Stimulated activated naive CD8-positive, alpha-beta T cell treated with anti-CD3 and anti-CD28 coated beads, Interleukin-15, Interleukin-2, amounts not matched to agents 100 U/mL and 50 U/mL, for 24 hours (primary cell): ENCODE measurements at places on chromosomes 16 and 17.

DNA sequence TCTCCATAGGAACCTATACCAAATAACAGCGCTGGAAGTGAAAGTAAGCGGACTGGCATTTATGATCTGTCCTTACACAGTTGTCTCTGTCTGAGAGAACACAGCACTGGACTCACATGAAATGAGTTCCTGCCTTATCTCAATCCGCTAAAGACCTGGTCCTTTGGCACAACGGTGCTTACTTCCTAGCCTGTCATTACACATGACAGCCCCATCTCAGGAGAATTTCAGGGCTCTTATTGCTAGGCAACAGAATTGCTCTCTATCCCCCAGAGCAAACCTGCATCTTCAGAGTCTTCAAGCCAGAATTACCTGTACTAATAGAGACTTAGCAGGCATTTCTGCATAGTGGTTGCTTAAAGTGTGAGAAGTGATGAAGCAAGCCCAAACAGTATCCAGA, 4.3 kb downstream of the KCNJ2 start:
- DNase-seq = no peak

DNA sequence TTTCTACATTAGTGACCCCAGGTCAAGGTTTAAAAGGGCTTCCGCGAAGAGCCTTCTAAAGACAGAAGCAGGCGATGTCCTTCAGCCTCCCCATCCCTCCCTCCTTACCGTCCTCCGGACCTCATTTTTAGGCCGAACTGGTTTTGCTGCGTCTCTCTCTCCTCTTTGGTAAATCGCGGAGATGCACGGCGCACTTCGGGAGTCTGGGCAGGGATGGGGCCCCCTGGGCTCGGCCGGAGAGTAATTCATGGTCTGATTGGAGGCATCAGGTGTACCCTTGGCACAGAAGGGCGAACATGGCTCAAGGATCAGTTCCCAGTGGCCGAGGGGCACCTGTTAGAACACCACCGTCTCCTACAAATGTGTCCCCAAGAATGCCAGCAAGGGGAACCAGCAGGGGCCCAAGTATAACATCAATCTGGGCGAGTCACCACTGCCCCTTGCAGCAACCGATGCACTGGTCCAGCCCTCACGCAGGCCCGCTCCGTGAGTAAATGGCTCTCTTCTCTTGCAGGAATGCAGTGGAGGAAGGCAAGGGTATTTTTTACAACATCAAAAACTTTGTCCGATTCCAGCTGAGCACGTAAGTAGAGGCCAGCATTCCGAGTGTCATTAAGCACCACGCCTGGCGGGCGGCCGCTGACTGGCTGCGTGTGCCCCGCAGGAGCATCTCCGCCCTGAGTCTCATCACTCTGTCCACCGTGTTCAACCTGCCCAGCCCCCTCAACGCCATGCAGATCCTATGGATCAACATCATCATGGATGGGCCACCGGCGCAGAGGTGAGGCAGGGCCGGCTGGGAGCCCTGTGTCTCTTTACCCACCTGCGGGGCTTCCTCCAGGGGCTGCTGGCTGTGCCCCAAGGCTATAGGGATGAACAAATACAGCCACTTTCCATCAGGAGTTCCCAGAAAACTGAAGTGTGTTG, 45.6 kb downstream of the MEAK7 start:
- DNase-seq = no peak

DNA sequence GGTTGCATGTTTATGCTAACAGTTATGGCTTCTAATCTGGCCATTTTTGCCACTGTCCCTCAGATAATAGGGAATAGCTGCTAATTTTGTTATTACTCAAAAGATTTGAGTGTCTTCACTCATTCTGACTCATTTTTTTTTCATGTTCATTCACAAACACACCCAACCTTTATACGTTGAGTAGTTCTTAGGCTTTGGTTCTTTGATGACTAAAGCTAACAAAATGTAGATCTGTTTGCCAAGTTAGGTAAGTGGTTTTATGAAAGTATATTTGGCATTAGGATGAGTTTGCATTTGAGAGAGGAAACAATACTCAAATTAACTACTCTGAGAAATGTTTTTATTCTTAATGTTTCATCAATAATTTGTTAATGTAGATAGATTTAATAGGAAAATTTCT, 3.6 kb downstream of the MAP2K4 start:
- no peak for DNase-seq

- no peak for DNase-seq
Observed at GRCh38 chr17:31311526-31311925, 2.3 kb downstream of the EVI2B start.

GRCh38 chr17:2701996-2702741, 9.4 kb downstream of the CLUH start:
- no peak for DNase-seq

DNA sequence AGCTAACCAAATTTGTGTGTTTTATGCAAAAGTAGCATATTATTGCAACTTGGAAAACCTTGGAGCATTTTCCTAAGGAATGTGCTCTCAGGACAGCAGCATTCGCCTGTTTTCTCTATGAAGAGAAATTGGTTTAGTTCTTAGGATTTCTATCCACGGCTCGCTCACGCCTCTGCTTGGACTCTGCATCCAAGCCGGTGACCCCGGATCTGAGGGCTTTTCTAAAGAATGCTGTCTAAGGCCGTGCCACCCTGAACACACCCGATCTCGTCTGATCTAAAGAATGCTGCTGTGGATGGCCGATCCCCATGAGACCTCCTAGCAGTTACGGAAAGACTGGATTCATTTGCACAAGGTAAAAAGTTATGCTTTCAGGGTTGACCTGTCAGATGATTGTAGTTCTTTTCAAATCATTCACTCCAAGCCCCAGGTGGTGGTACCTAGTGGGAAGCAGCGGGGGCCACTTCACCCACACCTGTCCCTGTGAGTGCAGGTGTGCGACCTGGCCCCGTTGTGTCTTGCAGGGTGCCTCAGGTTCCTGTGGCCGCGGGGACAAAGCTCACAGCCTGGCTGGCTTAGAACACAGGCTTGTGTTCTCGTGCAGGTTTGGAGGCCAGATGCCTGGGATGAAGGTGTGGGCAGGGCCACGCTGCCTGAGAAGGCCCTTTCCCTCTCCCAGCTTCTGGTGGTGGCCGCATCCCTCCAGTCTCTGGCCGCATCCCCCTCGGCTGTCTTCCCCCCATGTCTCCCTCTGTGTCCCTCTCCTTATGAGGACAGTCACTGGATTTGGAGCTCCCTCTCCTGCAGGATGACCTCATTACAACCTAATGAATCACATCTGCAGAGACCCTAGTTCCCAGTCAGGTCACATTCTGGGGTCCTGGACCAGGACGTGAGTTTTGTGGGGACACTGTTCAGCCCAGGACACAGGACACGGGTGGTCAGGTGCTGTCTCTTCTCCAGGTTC, 71.1 kb downstream of the BANP start:
- no peak for DNase-seq

DNA sequence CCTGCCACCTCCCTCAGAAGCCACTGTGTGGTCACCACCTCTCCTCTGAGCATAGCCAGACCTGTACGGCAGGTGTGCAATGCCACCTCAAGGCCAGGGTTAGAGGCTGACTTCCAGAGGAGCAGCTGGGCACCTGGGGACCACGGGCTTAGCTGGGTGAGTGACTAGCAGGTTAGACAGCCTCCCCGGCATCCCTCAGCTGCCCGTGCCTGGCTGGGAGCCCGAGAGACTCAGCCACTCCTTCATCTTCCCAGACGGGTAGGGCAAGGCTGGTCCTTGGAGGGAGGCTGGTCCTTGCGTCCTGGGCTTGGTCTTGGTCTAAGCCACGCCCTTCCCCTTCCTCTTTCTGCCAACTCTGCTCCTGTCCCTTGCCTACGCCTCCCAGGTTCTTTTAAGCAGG, 7.8 kb downstream of the CRHR1 start:
- DNase-seq = no peak

- DNase-seq = no peak
Observed at GRCh38 chr16:56903866-56904265, 28.1 kb upstream of the HERPUD1 start.

- no peak for DNase-seq
Observed at GRCh38 chr17:33936764-33937163, 318.3 kb upstream of the CCL2 start.

DNA sequence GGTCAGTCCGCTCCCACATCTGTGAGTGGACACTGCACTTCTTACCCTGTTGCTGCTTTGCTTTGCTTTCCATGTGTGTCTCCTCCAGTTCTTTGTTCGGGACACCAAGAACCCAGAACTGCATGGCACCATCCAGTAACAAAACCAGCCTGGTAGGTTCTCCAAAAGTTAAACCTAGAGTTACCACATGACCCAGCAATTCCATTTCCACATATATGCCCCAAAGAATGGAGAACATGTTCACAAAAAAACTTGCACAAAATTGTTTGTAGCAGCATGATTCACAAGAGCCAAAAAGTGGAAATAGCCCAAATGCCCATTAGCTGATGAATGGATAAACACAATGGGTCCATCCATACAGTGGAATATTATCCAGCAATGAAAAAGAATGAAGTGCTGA, 10.3 kb upstream of the CCL22 start:
- no peak for DNase-seq

DNA sequence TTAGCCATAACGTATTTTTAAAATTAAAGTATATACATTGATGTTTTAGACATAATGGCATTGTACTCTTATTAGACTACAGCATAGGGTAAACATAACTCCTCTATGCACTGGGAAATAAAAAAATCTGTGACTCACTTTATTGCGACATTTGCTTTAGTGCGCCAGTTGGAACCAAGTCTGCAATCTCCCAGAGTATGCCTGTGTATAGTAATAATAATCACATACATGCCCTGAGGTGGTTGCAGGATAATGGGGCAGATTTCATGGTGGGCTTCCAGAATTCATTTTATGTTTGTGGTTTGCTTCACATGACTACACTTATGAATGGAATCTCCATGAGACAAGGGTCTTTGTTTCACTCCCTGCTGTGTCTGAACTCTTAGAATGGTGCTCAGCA, 66.9 kb upstream of the N4BP1 start:
- DNase-seq = no peak

- no peak for DNase-seq
Observed at GRCh38 chr16:56559109-56559508, 5.8 kb upstream of the MT4 start.

- DNase-seq = peak; percentile 46
Observed at GRCh38 chr17:35900280-35900679, 20.1 kb upstream of the CCL5 start.

GRCh38 chr16:57299009-57299718, 14.7 kb upstream of the PLLP start:
- peak; percentile 57 for DNase-seq

DNA sequence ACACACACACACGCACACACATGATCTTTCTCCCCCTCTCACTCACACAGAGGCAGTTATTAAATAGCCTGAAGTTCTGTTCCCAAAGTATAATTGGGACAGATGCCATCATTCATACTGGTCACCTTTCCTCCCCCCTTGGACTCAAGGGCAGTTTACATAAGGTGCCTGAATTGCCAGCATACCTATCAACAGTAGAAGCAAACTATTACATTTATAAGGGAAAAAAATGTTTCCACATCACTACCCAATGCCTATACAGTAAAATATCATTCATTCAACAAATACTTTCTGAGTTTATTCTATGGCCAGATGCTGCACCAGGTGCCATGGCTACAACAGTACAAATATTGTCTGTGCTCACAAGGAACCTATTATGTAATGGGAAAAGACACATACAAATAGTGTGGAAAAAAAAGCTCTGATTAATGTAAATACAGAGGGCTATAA, 6.3 kb downstream of the CNTD1 start:
- DNase-seq = no peak

DNA sequence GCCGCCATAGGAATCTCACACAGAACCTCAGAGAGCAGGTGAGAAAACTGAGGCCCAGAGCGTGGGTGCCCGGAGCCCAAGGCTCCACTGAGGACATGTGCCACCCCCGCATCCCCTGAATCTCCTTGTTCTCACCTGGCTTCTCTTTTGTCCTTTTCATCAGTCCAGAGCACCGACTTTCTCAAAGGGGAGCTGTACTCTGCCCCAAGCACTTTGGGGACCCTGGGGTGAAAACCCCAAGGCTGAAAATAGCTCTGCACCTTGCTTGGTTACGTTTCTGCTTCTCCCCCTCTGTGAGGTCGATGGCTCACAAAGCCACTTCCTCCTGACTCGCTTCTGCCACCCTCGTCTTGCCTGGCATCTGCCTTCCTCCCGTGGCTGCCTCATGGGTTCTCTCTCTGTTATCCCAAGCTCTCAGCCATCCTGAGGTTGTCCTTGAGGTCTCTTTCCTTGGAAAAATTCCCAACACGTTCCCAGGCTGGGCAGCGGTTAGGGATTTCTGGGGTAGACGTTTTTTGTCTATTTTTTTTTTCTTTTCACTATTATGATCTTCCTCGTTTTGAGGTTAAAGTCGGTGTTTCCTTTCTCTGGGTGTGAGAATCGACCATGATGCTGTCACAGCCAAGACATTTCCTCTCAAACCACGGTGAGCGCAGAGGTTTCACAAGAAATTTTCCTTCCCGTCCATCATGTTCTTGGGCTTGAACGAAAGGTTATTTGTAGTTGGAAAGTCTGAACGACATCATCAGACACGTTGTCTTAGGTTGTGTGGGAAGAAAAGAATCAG, 37.2 kb downstream of the IRF8 start:
- peak; percentile 81 for DNase-seq

- no peak for DNase-seq
Observed at GRCh38 chr16:49280105-49280741, 1.4 kb downstream of the CBLN1 start.

DNA sequence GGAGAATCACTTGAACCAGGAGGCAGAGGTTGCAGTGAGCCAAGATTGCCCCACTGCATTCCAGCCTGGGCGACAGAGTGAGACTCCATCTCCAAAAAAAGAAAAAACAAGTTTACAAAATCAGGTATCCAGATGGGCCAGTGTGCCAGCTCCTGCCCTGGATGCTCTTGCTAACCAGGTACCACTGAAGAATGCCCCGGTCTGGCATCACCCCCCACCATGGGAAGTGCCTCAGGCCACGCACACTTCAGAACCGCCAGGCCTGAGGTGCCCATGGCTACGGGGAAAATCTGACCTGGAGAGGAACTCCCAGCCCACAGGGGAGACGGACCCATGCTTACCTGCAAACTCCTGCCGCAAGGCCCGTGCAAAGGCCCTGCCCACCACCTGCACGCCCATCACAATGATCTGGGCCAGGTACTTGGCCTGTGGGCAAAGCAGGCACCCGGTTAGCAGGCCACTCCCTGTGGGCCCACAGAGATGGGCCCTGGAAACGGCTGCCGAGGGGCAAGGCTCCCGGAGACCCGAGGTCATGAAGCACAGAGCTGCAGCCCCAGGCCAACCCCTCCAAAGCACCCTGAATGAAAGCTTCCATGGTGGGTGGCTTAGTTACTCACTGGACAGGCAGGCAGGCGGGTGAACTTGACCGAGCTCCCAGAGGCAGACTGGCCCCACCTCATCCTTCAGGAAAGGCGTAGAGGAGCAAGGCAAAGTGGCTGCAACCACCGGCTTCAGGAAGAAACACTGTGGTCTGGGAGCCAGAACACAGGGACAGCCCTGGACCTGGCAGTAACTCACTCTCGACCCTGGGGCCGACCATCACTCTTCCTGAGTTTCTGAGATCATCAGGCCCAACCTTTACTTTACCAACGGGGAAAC, 8.0 kb downstream of the PAM16 start:
- DNase-seq = no peak

DNA sequence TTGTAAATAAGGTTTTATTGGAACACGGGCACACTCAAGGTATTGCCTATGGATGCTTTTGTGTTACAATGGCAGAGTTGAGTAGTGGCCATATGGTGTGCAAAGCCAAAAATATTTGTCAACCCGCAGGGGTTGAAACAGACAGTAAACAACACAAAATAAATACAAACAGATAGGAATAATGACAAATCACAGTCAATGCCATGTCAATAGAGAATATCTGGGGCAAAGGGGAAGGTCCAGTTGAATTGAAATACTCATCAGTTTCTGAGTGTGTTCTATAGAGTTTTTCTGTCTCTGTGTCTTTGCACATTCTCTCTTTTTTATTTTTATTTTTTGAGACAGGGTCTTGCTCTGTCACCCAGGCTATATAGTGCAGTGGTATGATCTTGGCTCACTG, 37.5 kb downstream of the PITPNC1 start:
- DNase-seq = no peak
